ENCODE measurements at places on chromosomes 16 and 17.
A peak's percentile ranks its signal among the peaks of the same experiment; 100 is the strongest.

- DNase-seq, result no peak
Measured at GRCh38 chr16:20621406-20621805, 45.2 kb upstream of the ACSM2B start.

DNA sequence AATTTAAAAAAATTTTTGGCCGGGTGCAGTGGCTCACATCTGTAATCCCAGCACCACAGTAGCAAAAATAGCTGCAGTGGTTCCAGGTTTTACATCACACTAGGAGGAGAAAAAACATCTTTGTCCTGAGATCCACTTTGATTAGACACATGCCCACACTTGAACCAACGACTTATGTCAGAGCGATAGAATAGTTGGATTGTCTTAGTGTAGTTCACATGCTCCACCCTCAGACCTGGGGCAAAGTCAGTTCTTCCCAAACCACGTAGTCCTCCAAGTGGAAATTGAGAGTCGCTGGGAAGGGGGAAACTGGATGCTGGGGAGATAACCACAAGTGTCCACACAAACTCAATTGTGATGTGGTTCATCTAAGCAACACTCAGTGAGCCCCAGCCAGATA, 11.4 kb upstream of the ITGAM start:
- no peak for DNase-seq

- DNase-seq, result no peak
Measured at GRCh38 chr17:77478899-77479298, 338.1 kb downstream of the SEC14L1 start.

- DNase-seq, result no peak
Measured at GRCh38 chr17:28372203-28372944, 880 bp downstream of the SARM1 start.

- DNase-seq, result no peak
Measured at GRCh38 chr17:3804503-3804931, 3.5 kb upstream of the ITGAE start.

DNA sequence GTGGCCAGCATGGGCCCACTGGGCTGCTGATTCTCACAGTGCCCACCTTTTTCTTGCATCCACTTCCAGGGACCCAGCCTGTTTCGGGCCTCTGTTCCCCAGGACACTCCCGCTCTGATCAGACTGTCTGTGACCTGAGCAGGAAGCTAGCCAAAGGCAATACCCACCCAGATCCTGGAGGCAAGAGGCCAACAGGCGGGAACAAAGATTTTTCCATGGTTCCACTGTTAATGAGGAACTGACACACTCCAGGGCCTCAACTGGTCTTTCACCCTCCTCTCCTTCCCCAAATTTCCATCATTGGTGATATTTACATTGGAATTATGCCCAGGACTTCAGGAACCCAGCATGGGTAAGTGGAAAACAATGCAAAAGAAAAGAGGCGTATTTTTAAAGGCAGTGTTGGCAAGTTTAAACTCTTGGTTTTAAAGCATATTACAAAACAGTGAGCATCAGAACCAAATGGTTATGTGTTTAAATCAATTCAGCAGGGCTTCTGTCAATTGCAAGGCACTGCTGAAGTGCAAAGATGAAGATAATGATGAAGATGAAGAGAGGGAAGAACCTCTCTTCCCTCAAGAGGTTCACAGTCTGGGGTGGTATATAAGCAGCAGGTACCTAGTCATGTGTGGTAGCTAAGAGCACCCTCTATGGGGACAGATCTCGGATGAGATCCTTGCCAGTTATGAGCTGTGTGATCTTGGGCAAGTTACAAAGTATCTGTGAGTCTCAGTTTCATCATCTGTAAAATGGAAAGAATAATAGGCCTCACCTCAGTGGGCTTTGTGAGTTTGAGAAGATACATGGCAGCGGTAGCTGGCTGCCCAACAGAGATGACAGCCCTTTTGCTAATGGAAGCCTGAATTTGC, 14.4 kb upstream of the ATP2A3 start:
- no peak for DNase-seq

DNA sequence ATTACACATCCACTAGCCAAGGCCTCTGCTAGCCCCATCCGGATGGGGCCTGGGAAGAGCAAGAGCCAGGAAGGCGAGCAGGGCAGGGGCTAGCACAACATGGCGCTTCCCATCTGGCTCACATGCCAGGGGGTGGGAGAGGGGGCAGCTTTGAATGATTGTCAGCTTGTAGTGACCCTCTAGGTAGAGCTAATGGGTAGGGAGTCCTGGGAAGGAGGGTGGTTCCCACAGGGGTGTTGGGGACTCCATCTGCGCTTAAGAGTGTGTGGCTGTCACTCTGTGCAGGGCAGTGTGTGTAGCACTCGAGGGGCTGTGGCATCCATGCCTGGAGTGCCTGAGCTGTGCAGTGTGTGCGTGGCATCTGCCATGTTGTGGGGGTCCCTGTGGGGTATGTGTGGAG, 24.5 kb downstream of the ARHGAP23 start:
- DNase-seq, result no peak

DNA sequence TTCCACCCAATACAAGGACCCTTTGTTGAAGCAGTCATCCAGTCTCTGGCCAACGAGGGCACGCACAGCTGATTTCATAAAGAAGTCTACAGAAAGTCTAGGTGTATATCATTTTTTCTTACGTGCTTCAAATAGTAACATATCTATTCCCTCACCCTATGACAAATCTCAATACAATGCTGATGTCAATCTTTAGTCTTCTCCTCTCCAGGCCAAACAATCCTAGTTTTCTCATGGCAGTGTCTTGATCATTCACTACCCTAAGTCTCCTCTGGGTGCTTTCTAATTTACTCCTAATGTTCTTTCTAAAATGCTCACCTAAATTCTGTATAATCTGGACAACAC, 92.6 kb downstream of the CACNG1 start:
- DNase-seq, result no peak

DNA sequence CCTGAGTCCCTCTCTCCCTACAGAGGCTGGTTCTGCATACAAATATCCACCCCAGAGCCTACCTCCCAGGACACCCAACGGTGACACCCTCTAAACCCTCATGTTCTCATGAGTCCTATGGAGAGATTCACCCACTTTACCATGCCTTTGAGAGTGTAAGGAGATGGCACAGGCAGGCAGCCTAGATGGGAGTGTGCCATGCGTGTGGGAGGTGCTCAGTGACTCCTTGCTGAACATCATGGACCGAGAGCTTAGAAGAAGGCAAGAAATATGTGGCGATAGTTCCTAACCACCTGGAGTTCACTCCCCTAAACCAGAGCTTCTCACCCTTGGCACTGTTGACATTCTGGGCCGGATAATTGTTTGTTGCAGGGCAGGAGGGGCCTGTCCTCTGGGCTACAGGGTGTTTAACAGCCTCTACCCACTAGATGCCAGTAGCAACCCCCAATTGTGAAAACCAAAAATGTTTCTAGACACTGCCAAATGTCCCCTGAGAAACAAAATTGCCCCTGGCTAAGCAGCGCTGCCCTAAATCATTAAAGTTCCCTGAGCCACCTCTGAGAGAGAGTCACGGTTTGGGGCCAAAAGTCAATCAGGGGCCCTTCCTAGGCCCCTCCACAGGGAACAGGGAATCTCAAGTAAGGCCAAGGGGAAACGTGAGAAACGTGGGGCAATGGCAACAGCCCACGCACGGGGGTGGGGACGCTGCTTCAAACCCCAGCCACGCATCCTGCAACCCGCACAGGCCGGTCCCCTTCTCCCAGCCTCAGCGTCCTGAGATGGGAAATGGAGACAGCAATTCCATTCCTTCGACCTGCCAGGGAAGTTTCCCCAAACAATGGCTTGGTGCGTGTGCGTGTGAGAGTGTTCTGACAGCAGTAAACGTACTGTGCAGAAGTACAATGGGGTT, 66.8 kb downstream of the C16orf78 start:
- no peak for DNase-seq

DNA sequence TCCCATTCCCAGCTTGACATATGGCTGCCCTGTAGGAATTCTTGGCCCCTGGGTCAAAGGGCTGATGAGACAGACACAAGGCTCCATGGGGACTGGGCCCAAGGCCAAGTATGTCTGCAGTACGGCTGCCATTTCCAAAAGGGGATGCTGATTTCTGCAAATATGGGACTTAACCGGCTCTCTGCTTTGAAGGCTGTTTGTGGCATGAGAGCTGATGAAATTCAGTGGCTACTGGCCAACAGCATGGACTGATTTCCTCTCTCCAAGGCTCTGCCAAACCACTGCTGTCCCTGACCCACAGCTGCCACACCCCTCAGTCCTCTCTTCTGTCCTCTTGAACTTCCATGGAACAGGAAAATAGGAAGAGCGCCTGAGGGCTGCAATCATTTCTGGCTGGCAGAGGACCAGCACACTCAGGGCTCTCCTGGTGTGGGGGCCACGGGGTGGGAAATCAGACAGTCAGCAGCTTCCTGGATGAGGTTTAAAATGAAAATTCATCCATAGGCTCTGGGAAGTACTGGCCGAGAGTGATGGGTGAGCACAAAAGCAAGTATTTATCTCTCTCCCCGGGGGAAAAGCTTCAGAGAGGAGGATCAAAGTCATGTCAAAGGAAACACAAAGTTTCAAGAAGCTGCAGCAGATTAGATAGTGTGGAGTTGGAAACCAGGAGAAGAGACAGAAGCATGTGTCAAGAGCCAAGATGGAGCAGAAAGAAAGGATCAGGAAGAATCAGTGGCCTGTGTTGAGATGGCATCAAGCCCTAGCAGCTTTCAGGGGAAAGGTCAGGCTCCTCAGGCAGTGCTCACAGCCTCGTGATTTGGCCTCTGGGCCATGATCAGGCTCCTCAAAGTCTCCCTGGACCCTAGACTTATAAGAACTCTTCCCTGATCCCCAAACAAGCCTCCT, 64.1 kb upstream of the SREBF1 start:
- peak; percentile 47 for DNase-seq

- no peak for DNase-seq
Measured at GRCh38 chr16:63617047-63617989, 1504.5 kb downstream of the CDH11 start.

GRCh38 chr16:52834736-52835465, 217.8 kb downstream of the CHD9NB start:
- DNase-seq, result no peak
